ENCODE measurements at places on chromosomes 16 and 17.

- DNase-seq = no peak
Measured at GRCh38 chr17:31550389-31551056, 159.0 kb downstream of the RAB11FIP4 start.

- no peak for DNase-seq
Measured at GRCh38 chr17:58254803-58255202, 16.4 kb downstream of the LPO start.

DNA sequence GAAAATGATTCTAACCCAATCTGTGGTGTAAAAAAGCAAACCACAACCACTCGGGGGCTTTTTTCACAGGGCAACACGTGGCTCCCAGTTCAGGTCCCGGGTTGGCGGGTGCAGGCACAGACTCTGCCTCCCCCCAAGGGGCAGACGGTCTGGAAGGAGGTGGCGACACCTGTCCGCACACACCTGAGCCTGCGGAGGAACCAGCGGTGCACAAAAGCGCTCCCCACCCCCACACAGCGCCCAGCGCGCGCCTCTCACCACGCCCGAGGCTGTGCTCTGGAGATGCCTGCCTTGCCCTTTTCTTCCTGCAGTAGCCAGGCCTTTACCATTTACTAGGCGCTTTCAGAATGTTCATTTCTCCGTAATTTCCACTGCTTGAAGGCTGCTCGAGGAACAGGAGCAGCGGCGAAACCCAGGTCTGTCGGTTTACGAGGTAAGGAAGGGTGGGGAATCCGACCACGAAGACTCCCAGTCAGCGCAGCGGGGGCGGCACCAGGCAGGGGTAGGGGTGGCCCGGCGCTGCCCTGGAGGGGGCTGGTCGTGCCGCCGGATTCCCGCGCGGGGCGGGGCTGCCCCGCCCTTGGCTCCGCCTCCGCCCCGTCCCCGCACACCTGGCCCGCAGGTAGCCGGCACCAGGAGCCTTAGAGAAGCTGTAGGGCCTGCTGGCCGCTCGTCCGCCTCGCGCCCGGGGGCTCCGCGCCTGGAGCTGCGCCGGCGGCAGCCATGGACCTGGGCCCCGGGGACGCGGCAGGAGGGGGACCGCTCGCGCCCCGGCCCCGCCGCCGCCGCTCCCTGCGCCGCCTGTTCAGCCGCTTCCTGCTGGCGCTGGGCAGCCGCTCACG, at the start of gene USP43:
Gene USP43 (plus strand): TSS at position 608 of the 842 bp plus-strand sequence. CDS start 116 bp downstream, at position 724.
- DNase-seq = no peak

GRCh38 chr16:55001931-55002330, 71.3 kb downstream of the IRX5 start:
- DNase-seq = no peak

- DNase-seq = no peak
Measured at GRCh38 chr17:66635386-66636045, 199.4 kb upstream of the CACNG5 start.

All from esophagus squamous epithelium (tissue), 5 donors.